ENCODE measurements at places on chromosomes 16 and 17.

GRCh38 chr16:50311891-50312501 lies 45.6 kb downstream of the ADCY7 start:
- no peak for DNase-seq

- no peak for DNase-seq
Observed at GRCh38 chr16:89482817-89483205, 7.5 kb downstream of the ANKRD11 start.

GRCh38 chr17:50903604-50904517 lies 37.7 kb upstream of the TOB1 start:
- no peak for DNase-seq

DNA sequence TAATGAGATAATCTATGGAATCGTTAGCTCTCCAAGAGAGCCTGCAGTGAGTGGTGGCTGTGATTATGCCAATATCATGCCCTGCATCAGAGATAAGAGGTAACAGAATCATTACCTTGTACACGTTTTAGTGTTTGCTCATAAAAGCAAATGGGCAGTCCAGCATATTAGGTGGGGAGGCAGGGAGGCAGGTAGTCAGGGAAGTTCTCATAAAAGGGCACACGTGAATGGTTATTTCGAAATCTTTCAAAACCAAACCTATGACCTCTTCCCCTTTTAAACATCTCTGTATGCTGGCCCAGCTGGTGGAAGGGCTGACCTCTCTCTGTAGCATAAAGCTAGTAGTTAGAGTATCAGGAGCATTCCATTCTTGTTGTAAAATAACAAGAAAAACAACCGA lies 51.7 kb downstream of the VAT1L start:
- DNase-seq: no peak

- DNase-seq: no peak
Observed at GRCh38 chr17:66953630-66954020, 10.9 kb upstream of the CACNG4 start.

DNA sequence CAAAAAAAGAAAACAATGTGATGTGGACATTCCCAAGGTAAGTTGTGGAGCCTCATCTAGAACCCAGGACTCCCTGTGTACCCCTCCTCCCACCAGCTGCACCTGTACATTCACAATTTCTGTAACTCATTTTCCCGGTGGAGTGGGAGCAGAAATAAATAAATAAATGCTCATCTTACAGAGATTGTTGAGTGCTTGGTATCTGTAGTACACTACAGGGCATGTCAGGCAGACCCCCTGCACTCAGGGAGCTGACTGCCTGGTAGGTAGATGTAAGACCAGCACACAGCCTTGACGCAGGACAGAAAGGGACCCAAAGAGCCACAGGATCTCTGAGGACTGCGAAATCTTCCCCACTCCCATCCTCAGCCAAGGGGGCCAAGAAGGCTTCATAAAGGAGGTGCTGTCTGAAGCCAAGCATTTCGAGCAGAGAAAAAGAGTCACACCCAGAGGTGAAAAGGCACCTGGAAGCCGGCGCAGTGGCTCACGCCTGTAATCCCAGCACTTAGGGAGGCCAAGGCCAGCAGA lies 6.5 kb downstream of the EIF1 start:
- no peak for DNase-seq

- DNase-seq: no peak
Observed at GRCh38 chr16:57578521-57579360, 36.3 kb downstream of the ADGRG5 start.

GRCh38 chr16:57386381-57386951 lies 14.2 kb downstream of the CX3CL1 start:
- DNase-seq: no peak

DNA sequence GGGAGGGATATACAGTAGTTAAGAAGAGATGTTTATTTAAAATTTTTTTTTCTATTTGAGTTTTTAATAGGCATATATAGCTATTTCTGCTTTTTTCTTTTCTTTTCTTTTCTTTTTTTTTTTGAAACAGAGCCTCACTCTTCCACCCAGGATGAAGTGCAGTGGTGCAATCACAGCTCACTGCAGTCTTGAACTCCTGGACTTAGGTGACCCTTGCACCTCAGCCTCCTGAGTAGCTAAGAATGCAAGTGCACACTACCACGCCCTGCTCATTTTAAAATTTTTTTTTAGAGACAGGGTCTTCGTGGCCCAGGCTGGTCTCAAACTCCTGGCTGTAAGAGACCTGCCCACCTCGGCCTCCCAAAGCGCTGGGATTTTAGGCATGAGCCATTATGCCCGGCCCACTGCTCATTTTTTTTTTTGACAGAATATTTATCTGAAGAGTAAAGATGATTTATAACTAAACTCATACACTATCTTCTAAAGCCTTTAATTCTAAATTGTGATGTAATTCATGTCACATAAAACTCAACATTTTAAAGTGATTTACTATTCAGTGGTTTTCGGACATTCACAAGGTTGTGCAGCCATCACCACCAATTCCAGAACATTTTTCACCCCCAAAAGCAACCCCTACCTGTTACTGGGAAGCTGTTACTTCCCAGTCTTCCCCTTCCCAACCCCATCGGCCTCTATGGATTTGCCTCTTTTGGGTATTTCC lies 106.0 kb downstream of the VPS53 start:
- no peak for DNase-seq

DNA sequence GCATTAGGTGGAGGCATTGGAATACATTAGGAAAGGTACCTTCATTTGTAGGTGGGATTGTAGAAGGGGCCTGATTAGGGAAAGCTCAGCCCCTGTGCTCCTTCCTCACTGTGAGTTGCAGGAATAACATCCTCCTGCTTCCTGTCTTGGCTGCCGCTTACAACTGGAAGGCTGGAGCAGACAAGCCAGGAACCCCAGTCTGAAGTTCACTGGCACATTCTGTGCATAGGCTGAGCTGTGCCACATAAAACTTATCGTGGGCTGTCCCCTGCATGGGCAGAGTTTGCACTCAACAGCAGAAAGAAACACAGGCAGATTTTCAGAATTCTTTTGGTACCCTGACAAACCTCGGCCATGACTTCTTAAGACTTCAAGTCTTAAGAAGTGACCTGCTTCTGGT lies 200.1 kb downstream of the SALL1 start:
- DNase-seq: no peak

GRCh38 chr16:27410761-27411160 lies 8.8 kb downstream of the IL21R start:
- no peak for DNase-seq

DNA sequence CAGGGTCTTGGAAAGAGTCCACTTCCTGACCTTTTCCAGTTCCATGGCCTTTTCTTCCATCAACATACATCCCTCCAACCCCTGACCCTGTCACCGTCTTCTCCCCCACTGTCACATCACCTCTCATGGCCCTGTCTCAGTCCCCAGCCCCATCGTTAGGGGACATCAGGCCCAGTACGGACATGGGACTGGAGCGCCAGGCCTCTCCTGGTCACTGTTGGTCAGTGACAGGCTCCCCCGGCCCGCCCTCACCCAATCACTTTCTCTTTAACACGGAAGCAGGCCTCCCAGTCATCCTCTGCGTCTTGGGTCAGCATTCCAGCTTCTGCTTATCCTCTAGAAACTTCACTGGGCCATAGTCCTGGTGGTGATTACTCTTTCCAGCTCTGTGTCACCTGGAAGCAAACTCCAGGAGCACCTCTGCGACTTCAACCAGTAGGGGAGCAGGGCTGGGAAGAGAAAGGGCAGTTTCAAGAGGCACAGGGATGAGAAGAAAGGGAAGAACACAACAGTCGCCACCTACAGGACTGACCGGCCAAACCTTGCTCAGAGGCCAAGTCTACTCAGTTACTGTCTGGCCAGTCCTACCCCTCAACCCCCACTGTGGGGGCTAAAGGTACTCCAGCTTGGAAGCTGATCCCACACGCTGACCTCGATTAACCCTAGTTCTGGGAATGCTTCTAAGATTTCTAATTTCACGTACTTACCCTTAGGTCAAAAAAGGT lies 15.9 kb upstream of the ICAM2 start:
- DNase-seq: no peak

DNA sequence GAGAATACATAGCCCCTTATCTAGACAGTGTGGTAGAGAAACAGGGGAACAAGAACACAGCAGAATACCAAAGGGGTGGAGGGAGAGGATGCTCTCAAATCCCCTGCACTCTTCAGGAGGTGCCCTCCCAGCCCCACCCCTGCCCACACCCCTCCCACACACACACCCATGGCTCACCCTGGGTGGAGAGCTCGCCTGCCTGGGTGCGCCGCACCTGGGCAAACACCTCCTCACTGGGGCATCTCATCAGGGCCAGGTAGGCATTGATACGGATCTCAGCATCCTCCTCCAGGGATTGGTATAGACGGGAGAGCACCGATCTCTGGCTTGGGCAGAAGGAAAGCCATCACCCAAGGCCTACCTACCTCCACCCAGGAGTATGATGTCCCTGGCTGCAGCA lies 95.2 kb downstream of the LITAF start:
- DNase-seq: no peak

GRCh38 chr16:79816081-79816497 lies 215.6 kb upstream of the MAF start:
- no peak for DNase-seq

- DNase-seq: no peak
Observed at GRCh38 chr17:4577386-4577993, 6.8 kb upstream of the SMTNL2 start.

DNA sequence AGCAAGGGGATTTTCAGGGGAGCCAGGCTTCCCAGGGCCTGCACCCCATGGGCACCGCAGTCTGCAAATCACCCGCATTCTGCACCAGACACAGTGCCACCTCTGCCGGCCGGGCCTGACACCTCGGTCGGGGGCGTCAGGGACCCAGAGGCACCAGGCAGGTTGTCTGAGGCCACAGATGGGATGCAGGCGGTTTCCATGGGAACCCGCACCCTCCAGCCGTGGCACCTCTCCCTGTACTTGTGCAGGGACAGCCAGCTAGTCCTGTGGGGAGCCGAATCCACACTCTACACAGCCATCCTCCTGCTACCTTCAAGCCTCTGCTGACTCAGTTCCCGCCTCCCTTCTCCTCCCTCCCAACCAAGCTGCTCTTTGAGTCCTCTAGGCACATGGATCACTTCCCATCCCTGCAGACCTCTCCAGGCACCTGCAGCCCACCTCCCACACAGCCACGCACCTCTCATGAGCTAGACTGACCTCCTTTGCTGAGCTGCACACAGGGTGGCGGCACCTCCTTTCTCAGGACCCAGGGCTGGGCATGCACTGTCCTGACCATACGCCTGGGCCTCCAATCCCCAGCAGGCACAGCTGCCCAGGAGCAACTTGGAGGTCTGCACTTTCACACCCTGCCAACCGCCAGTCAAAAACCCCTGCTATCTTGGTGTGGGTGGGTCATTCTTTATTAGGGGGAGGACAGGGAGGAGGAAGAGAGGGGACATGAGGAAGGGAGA lies 119.5 kb downstream of the C16orf78 start:
- DNase-seq: no peak

- DNase-seq: no peak
Observed at GRCh38 chr17:56203430-56203829, 50.2 kb downstream of the ANKFN1 start.

- DNase-seq: no peak
Observed at GRCh38 chr17:40241252-40241834, 22.2 kb downstream of the WIPF2 start.

GRCh38 chr17:12522743-12523183 lies 142.9 kb upstream of the MYOCD start:
- peak; percentile 14 for DNase-seq

- DNase-seq: no peak
Observed at GRCh38 chr16:56530872-56531271, 11.0 kb upstream of the BBS2 start.

Data from nephron progenitor cell (in vitro differentiated cells).